ENCODE measurements at places on chromosomes 11 and 22.

DNA sequence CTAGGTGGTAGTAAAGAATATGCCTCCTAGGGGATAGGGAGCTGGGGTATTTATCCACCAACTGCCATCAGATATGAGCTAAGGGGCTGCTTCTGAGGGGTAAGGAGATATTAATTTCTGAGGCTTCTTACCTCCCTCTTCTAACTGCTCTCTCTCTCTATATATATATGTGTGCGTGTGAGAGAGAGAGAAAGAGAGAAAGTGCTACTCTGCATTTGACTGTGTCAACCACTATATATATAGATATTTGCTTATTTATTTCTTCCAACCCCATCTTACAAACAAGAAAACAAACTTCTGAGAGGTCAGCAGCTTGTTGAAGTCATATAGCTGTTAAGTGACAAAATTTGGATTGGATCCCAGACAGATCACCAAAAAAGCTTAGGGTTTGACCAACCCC, 5.9 kb upstream of the HEPACAM start:
- H3K27ac ChIP-seq: no peak overlapping the region
- no peaks in the 10 kb centered on the region for H3K36me3 ChIP-seq
- DNase-seq: no peak
- H3K4me1 ChIP-seq: peaks cover 16% of the 10 kb centered on the region
- no peaks in the 10 kb centered on the region for H3K27me3 ChIP-seq

- H3K4me1 ChIP-seq: no peaks in the 10 kb centered on the region
- H3K27ac ChIP-seq: no peak overlapping the region
- peaks cover 16% of the 10 kb centered on the region for H3K27me3 ChIP-seq
- H3K4me3 ChIP-seq: no peak overlapping the region
These were observed 20.4 kb upstream of the CADM1 start for GRCh38 chr11:115524572-115524971.

DNA sequence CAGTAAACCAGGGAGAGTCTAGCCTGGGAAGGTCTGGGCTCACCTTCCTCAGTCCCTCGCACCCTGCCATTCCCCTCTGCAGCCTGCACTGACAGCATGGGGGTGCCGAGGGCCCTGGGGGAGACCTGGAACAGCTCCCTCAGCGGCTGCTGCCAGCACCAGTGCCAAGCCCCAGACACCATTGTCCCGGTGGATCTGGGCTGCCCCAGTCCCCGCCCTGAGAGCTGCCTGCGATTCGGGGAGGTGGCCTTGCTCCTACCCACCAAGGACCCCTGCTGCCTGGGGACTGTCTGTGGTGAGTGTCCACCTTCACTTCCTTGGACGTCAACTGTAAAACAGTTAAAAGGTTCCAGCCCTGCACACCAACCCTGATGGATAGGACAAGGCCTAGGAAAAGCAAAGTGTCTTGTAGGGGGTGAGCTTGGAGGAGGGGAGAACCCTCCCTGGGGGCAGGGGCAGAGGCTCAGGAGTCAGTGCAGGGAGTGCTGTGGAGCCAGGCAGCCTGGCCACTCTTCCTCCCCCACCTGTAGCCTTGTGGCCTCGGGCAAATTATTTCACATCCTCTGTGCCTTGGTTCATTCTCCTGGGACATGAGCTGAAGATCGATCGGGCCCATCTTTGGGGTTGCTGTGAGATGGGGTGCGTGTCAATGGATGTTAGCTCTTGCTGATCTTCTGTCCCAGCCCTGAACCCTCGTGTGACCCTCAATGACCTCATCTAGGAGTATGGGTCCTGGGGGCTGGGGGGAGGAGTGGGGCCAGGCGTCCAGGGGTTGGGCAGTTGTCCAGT, 85.2 kb upstream of the MYOD1 start:
- H3K4me3 ChIP-seq: no peak overlapping the region
- no peak for DNase-seq
- H3K4me1 ChIP-seq: no peaks in the 10 kb centered on the region

GRCh38 chr22:31045900-31046538, 35.1 kb upstream of the SMTN start:
- H3K27ac ChIP-seq: no peak overlapping the region
- no peaks in the 10 kb centered on the region for H3K36me3 ChIP-seq
- no peak for DNase-seq
- no peaks in the 10 kb centered on the region for H3K4me1 ChIP-seq

DNA sequence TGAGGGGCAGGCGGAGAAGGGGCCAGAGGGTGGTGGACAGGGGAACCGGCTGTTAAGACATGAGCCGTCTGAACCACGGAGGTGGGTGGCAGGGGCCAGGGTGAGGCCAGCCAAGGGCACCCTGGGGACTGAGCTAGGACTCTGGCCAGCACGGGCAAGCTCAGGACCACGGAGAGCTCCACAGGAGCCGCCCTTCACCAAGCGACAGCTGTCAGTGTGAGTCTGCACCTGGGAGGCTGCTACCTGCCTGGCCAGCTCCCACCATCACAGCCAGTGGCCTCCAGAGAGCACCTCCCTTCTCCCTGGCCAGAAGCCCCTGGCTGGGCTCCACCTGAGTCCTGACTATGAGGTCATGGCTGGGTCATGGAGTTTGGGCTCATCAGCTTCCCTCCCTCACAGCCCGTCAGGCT, 21.6 kb downstream of the MGAT3 start:
- H3K4me3 ChIP-seq: no peak overlapping the region
- no peaks in the 10 kb centered on the region for H3K27me3 ChIP-seq
- DNase-seq: peak; percentile 54

DNA sequence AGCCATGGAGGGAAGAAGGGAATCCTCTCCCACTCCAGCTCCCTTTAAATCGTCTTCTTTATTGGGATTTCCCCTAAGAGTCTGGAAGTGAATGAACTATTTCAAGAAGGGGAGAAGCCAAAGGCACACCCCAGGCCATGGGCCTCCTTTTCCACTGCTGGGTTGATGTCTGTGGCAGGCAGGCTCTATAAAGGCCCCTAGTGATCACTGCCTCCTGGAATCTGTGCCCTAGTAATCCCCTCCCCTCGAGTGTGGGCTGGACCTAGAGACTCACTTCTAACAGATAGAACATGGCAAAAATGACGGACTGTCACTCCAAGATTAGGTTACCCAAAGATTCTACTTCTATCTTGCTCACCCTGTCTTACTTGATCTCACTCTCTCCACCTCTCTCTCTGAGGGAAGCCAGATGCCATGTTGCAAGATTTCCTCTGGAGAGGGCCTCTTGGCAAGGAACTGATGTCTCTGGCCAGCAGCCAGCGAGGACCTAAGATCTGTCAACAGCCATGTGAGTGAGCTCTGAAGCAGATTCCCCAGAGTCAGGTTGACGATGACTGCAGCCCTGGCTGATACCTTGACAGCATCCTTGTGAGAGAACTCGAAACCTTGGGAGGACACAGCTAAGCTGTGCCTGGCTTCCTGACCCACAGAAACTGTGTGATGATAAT, 444.8 kb downstream of the SOX6 start:
- H3K36me3 ChIP-seq: no peaks in the 10 kb centered on the region
- H3K4me3 ChIP-seq: no peak overlapping the region
- no peak for DNase-seq
- H3K27me3 ChIP-seq: no peaks in the 10 kb centered on the region

- H3K27ac ChIP-seq: no peak overlapping the region
- DNase-seq: no peak
- H3K4me3 ChIP-seq: no peak overlapping the region
These were observed 8.7 kb downstream of the TEAD1 start for GRCh38 chr11:12682737-12683500.

- H3K4me1 ChIP-seq: peaks cover 22% of the 10 kb centered on the region
- peaks cover 7% of the 10 kb centered on the region for H3K36me3 ChIP-seq
- peak overlapping the region; percentile 95 for H3K27ac ChIP-seq
- DNase-seq: no peak
These were observed 10.6 kb downstream of the MTFP1 start for GRCh38 chr22:30436196-30436595.

- H3K27ac ChIP-seq: no peak overlapping the region
- peaks cover 15% of the 10 kb centered on the region for H3K36me3 ChIP-seq
- H3K4me3 ChIP-seq: no peak overlapping the region
- no peaks in the 10 kb centered on the region for H3K27me3 ChIP-seq
- H3K4me1 ChIP-seq: peaks cover 27% of the 10 kb centered on the region
These were observed 5.0 kb upstream of the CCDC88B start for GRCh38 chr11:64334764-64335735.

- no peaks in the 10 kb centered on the region for H3K27me3 ChIP-seq
- no peaks in the 10 kb centered on the region for H3K4me1 ChIP-seq
- H3K4me3 ChIP-seq: no peak overlapping the region
- H3K36me3 ChIP-seq: no peaks in the 10 kb centered on the region
- no peak overlapping the region for H3K27ac ChIP-seq
These were observed 1225.7 kb downstream of the JRKL start for GRCh38 chr11:97615546-97615945.

- DNase-seq: no peak
- H3K4me3 ChIP-seq: no peak overlapping the region
- H3K36me3 ChIP-seq: no peaks in the 10 kb centered on the region
These were observed 12.7 kb upstream of the OR52K2 start for GRCh38 chr11:4436411-4436810.

GRCh38 chr22:36016684-36017083, 11.9 kb downstream of the RBFOX2 start:
- no peak overlapping the region for H3K27ac ChIP-seq
- peaks cover 4% of the 10 kb centered on the region for H3K4me1 ChIP-seq
- DNase-seq: no peak

DNA sequence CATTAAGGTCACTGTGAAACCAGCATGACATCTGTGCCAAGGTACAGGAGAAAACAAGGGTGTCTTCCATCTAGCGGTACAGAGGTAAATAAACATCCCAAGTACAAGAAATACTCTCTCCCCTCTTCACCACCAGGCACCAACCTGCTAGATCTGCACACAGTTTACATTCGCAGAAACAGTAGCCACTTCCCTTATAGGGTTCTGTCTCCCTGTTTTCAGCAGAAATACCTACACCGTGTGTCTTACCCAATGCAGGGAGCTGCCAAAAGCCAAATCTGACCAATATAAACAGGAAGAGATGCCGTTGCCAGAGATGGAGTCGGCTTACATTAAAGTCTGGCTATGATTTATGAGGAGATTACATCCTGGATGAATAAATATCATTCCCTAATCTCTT, 1.2 kb downstream of the SCN4B start:
- H3K4me3 ChIP-seq: no peak overlapping the region
- peaks cover 46% of the 10 kb centered on the region for H3K27me3 ChIP-seq
- H3K27ac ChIP-seq: no peak overlapping the region
- H3K4me1 ChIP-seq: peaks cover 8% of the 10 kb centered on the region

DNA sequence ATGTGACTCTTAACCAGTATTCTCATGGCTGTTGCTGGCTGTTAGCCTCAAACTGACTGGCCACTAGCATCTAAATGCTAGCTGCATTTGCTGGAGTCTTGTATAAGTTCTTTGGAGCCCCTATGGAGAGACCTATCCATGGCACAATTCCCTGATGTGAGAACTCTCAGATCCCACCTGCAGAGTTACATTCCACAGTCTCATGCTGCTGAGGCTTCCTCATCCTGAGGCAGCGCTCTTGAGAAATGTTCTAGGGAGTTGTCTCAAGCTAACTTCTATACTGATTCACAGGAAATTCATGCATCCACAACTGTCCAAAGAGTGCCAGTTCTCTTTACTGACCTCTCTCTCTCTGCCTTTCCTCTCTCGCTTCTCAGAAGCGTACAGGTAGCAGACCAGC, 218.0 kb upstream of the PITPNB start:
- no peak overlapping the region for H3K4me3 ChIP-seq
- H3K27ac ChIP-seq: no peak overlapping the region
- DNase-seq: no peak
- H3K27me3 ChIP-seq: no peaks in the 10 kb centered on the region
- H3K4me1 ChIP-seq: no peaks in the 10 kb centered on the region

- peak overlapping the region; percentile 56 for H3K27ac ChIP-seq
- H3K27me3 ChIP-seq: no peaks in the 10 kb centered on the region
- H3K36me3 ChIP-seq: no peaks in the 10 kb centered on the region
- H3K4me1 ChIP-seq: peaks cover 36% of the 10 kb centered on the region
- no peak overlapping the region for H3K4me3 ChIP-seq
These were observed 13.7 kb upstream of the BCL9L start for GRCh38 chr11:118939404-118939915.

DNA sequence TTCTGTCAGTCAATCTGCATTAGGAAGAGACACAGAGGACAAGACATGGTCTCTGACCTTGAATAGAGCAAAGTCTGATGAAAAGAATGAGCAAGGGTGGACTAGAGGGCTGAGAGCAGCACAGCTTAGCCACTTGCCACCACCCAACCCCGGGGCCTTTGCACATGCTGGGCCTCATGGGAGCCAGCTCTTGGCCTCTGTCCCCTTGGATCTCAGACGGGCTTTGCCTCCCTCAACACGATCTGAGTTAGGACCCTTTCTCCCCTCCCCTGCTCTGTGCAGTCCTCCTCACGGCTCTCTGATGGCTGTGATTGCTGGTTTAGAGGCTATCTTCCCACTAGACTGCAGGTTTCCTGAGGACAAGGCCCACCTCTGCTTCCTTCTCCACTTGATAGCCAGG, 131.6 kb upstream of the B3GAT1 start:
- no peak overlapping the region for H3K27ac ChIP-seq
- no peak for DNase-seq
- H3K27me3 ChIP-seq: peaks cover 5% of the 10 kb centered on the region
- H3K4me1 ChIP-seq: no peaks in the 10 kb centered on the region

DNA sequence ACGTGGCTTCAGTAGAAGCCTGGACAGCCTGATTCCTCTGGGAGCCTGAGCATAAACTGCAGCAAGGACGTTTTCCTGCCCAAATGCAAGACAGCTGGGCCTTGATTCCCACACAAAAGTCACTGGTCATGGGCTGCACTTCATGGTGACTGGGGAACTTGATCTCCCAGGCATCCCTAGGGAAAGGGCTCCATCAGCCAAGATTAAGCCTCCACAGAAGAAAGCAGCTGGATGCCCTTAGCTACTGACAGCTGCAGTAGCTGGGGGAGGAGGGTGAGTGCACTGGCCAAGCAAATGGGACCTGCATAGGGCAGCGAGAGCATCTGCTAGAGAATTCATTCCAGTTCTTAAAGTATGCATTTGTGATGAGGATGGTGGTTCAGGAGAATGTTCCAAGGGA, 267.4 kb upstream of the ISX start:
- no peaks in the 10 kb centered on the region for H3K4me1 ChIP-seq
- no peak overlapping the region for H3K4me3 ChIP-seq
- no peak overlapping the region for H3K27ac ChIP-seq
- no peaks in the 10 kb centered on the region for H3K36me3 ChIP-seq

- peaks cover 6% of the 10 kb centered on the region for H3K36me3 ChIP-seq
- H3K4me1 ChIP-seq: peaks cover 4% of the 10 kb centered on the region
- no peaks in the 10 kb centered on the region for H3K27me3 ChIP-seq
- DNase-seq: no peak
- H3K27ac ChIP-seq: no peak overlapping the region
These were observed 3.9 kb downstream of the LMF2 start for GRCh38 chr22:50503475-50504145.

- no peak overlapping the region for H3K4me3 ChIP-seq
- H3K27me3 ChIP-seq: no peaks in the 10 kb centered on the region
- no peak overlapping the region for H3K27ac ChIP-seq
- H3K36me3 ChIP-seq: no peaks in the 10 kb centered on the region
- DNase-seq: no peak
These were observed 96.6 kb upstream of the FAT3 start for GRCh38 chr11:92128026-92128425.

GRCh38 chr22:35882211-35883030, 146.2 kb downstream of the RBFOX2 start:
- H3K4me3 ChIP-seq: no peak overlapping the region
- DNase-seq: no peak
- no peak overlapping the region for H3K27ac ChIP-seq
- H3K27me3 ChIP-seq: no peaks in the 10 kb centered on the region
- H3K4me1 ChIP-seq: peaks cover 23% of the 10 kb centered on the region
- no peaks in the 10 kb centered on the region for H3K36me3 ChIP-seq
